ENCODE measurements at places on chromosomes 4 and X.

DNA sequence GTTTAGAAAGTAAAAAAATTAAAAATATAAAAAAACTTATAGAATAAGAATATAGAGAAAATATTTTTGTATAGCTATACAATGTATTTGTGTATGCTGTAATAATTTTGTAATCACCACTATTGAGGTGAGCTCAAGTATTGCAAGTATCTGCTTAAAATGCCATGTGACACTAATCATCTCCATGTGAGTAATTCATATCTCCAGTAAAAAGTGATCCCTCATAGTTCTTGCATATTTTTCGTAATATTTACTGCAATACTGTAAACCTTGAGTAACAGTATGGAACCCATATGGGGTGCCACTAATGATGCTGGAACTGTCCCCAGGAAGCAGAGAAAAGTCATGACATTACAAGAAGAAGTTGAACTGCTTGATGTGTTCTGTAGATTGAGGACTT, 43.2 kb upstream of the HUWE1 start:
- DNase-seq = no peak

- DNase-seq = no peak
Measured at GRCh38 chrX:119488749-119489148, 20.5 kb downstream of the SLC25A5 start.

GRCh38 chr4:98222306-98222705, 38.9 kb upstream of the RAP1GDS1 start:
- no peak for DNase-seq

GRCh38 chr4:113730467-113731216, 30.9 kb downstream of the CAMK2D start:
- no peak for DNase-seq

- DNase-seq = no peak
Measured at GRCh38 chr4:148333265-148333664, 108.9 kb downstream of the NR3C2 start.

DNA sequence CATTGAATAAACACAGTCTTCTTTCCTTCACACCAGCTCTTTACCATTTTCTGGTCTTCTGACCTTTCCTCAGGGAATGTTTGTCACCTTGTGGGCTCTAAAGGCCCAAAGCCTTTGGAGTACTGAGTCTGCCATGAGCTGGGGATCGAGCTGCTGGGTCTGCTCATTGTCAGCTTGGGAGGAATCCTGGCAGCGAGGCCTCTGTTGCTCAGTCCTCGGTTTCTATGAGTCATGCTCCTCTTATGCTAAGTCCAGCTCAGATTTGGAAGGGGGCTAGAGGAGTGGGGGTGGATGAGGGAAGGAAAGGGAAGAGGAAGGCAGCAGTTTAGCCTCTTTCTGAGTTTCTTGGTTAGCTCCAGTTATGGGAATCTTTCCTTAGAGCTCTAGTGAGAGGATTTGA, 31.1 kb downstream of the NHSL2 start:
- no peak for DNase-seq

GRCh38 chr4:165872461-165873297, at the start of gene TLL1:
TSS of gene TLL1 (plus strand) at chr4:165873237. CDS start at chr4:165873905, 668 bp downstream.
- DNase-seq = no peak

- DNase-seq = no peak
Measured at GRCh38 chr4:62543002-62543401, 1342.9 kb downstream of the ADGRL3 start.

- peak; percentile 64 for DNase-seq
Measured at GRCh38 chr4:123390846-123391456, 5.6 kb upstream of the SPRY1 start.

DNA sequence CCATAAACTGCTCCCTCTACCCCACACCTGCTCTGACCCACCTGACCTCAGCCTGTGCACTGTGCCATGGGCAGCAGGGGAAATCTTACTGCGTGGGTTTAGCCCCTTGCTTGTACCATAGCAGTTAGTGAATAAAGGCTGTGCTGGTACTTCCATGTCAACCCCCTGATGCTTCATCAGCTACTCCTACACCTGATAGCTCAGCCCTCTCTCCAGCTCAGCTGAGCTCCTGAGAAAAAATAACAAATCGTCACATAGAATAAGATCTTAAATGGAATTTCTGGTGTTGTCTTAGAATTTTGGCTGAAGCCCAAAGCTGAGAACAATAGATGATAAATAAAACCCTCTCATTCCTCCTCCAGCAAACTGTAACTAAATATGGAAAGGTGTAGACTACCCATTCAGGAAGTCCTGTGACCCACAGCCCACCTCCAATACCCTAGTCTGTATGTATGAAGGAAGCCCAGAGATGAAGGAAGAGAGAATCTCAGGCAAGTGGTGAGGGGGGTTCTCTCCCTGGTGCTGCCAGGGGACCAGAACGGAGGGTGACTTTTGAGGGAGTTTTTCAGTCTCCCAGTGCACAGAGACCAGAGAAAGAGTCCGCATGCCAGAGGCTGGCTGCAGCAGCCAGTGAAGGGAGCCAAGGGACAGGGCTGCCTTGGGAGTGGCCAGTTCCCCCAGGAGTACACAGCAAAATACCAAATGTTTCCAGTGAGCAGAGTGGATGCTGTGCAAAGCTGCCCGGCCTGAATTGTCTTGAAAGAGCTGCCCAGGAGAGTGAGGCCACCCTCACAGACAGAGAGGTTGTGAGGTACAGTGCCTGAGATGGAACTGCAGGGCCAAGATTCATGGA, 227.3 kb downstream of the QDPR start:
- no peak for DNase-seq

GRCh38 chr4:146340798-146341197, 126.5 kb downstream of the REELD1 start:
- peak; percentile 58 for DNase-seq

GRCh38 chr4:3669553-3669949, 96.6 kb upstream of the ADRA2C start:
- no peak for DNase-seq

DNA sequence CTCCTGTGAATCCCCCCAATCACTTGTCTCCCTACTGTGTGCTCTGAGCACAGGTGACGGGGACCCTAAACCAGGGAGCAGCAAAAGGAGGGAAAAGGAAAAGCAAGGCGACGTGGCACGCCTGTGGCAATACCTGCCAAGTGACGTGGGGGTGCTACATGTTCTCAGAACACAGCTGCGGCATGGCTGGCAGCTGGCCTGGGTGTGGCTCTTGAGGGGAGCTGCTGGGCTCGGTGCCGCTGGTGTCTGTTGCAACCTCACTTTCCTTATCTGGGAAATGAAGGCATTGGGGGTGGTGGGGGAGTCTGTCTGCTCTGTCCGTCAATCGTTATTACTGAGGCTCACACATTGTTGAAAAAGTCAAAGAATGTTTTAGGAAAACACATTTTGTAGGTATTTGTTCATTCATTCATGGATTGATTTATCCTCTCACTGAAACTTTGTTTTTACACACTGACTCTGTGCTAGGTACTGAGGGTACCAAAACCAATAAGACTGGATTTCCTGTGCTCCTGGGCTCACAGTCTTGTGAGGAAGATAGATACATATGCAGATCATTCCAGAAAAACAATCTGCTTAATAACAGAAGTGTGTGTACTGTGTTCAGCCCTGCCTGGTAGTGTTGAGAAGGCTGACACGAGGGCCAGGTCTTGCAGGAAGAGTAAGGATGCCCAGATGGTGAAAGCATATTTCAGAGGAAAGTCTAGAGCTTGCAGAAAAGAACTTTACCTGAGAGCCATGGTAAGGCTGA, 217.6 kb downstream of the PTTG2 start:
- no peak for DNase-seq

DNA sequence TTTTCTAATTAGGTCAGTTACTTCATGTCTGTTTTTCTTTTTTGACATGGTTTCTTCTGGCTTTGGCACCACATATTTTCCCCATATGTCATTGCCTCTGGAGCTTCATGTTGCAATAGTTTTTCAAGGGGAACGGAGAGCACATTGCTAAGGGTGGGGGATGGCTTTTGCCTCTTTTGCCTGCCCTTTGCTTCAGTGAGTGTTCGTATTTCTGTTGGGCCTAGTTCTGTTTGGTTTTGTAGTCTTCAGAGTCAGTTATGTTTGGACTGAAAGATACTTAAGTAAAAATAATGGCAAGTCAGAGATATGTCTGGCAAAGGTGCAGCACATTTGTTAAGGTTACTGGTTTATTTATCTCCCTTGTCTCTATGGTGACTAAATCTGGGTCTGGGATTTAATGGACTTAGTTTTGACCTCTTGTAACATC, 29.1 kb downstream of the FHL1 start:
- DNase-seq = no peak

GRCh38 chrX:48492293-48492910, 16.4 kb upstream of the PORCN start:
- no peak for DNase-seq

- no peak for DNase-seq
Measured at GRCh38 chrX:19609541-19609940, 94.2 kb upstream of the MAP3K15 start.

DNA sequence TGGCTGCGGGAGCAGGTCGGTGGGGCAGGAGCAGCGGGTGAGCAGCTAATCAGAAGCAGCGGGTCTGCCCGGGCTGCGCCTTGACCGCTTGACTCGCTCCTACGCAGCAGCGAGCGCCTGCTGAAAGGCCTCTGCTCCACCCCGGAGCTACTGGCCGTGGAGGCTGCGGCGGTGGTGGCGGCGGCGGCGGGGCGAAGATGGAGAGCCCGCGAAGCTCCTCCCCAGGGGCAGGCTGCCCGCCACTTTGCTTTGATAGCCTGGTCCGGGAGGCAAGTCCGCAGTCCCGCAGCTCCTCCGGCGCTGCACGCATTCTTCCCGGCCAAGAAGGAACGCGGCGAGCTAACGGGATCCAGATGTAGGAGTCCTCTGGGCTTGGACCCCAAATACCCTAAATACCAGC, 36.7 kb downstream of the PJA1 start:
- no peak for DNase-seq

GRCh38 chrX:51332188-51332942, at the start of gene NUDT10:
TSS of gene NUDT10 (plus strand) at chrX:51332822. CDS start at chrX:51332966, 144 bp downstream.
- DNase-seq = no peak

- no peak for DNase-seq
Measured at GRCh38 chr4:152573861-152574260, 38.0 kb upstream of the FBXW7 start.
